ENCODE measurements at places on chromosomes 4 and X.

- DNase-seq = no peak
Measured at GRCh38 chrX:53319614-53320542, 38.5 kb upstream of the IQSEC2 start.

GRCh38 chrX:109347632-109348031 is 134.3 kb downstream of the GUCY2F start:
- no peak for DNase-seq

GRCh38 chr4:151473521-151474097 is 64.6 kb downstream of the FHIP1A start:
- DNase-seq = no peak

DNA sequence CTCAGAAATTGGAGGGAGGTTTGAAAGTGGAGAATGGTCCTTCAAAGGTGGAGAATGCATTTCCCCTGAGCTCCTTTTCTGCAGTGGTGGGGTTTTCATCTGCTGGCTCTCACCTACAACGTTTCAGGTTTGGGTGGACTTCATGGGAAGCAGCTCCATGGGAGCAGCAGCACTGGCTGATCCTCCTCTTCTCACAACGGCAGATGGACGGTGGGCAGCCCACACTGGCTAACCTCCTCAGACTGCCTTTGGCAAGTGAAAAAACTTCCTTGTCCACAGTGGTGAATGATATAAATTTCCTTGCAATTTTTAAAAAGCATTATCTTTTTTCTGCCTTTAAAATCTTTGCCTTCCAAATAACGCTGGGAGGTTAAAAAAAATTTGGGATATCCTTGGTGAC is 93.5 kb downstream of the ZNF827 start:
- no peak for DNase-seq

DNA sequence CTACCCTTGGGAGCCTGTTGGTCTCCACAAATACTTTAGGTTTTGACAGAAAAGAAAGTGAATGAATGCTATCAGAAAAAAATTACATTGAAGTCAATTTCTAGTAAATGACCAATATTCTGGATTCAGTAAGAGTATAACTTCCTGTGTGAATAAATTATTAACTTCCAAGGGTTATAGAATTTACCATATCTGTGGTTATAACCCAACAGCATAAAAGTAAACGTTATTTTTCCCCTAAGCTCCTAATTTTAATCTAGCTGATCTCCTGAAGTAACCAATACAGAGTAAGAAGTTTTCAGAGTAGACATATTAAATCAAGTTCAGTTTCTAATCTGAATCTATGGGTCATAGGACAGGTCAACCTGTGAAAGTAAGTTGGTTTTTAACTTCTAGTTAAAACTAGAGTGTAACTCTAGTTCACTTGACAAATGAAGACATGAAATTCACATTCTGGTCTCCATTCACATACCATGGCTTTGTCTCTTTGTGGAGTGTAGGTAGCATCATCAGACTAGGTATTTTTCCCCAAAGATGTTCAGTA is 22.8 kb downstream of the DTHD1 start:
- no peak for DNase-seq

- no peak for DNase-seq
Measured at GRCh38 chr4:119774840-119775239, 146.2 kb upstream of the PDE5A start.

DNA sequence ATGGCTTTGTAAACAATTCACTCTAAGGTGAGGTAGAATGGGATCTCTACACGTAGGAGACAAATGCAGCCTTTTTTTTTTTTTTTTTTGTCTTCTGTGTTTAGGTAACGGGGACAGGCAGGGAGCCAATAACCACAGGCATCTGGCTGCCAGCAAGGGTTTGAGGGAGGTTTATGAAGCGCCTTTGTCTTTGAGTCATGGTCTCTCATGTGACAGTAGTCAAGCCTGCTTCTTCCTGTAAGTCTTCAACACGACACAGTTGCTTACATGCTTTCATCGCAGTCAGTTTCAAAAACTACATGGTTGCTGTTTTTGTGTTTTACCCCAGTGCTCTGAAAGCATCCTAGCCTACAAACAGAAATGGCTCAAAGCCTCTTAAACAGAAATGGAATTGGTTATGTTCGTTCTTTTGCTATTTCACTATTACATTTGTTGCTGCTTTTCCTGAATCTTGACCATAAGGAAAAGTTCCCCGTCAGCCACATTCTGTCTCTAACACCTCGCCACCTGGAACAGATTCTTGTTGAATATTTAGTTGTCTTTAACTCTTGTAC is 127.8 kb upstream of the METTL14 start:
- no peak for DNase-seq

DNA sequence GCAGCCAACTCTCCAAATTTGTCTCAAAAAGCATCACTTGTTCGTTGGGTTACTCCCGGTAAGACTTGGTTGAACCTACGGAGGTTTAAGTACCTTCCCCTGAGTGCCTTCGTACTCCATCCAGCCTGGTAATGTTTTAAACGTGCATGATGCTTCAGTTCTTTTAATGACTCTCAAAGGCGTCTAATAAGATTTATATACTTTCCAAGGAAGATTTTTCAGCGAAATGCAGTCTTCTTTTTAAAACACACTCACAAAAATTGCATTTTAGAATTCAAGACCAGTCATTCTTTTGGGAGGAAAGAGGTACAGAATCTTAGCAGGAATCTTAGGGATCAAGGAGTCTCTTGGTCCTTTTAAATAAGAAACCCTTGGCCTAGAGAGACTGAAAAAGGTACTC is 430 bp upstream of the TRPC3 start:
- no peak for DNase-seq

GRCh38 chr4:114964026-114964425 is 149.4 kb downstream of the NDST4 start:
- DNase-seq = no peak

- DNase-seq = no peak
Measured at GRCh38 chr4:135239964-135240363, 1038.4 kb upstream of the PABPC4L start.

GRCh38 chr4:172996571-172997216 is 171.9 kb upstream of the GALNT7 start:
- DNase-seq = no peak
